ENCODE measurements at places on chromosomes 3 and 15.
A peak's percentile ranks its signal among the peaks of the same experiment; 100 is the strongest.

DNA sequence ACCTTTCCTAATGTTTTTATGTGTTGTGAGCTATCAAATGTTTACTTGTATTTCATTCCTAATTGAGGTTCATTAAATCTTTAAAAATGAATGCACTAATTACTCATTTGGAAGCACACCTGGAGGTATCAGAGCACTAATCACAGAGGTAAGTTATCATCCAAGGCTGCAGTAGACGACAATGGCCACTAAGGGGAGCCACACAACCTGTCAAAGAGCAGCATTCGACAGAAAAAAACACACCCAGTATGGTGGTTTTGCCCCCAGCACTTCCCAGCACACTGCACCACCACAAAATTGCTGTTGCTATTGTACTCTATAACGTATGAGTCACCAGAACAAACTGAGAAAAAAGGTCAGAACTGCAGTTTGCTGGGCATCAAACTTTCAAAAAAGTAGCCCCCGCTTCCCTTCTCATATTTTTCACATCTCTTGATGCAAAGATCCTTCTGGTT is 205.9 kb upstream of the IGF1R start:
- DNase-seq = peak; percentile 88

DNA sequence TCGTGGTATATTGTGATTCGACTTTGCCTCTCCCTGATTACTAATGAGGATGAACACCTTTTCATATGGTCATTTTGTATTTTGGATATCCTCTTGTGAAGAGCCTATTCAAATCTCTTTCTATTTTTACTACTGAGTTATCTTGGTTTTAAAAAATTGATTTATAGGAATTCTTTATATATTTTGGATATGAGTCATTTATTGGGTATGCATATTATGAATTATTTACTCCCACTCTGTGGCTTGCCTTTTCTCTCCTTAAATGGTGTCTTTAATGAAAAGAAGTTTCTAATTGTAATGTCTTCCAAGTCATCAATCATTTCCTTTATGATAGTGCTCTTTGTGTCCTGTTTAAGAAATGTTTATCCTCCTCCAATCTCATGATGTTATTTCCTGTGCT is 191.5 kb upstream of the DPH6 start:
- DNase-seq = peak; percentile 36

DNA sequence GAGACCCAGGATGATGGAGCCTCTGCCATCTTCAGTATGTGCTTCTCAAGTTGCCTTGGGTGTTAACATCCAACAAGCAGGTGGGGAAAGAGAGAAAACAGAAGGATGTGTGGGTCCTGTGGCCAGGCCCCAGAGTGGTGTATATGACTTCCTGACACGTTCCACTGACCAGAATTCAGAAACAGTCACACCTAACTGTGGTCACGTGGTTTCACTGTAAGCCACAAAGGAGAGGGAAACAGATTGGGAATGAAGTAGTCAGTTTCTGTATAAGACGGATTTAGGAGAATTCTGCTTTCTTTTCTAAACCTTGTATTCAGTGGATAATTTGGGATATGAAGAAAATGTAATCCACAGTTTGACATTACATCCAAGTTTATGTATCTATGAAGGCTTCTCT is 454.1 kb upstream of the IL12A start:
- no peak for DNase-seq

DNA sequence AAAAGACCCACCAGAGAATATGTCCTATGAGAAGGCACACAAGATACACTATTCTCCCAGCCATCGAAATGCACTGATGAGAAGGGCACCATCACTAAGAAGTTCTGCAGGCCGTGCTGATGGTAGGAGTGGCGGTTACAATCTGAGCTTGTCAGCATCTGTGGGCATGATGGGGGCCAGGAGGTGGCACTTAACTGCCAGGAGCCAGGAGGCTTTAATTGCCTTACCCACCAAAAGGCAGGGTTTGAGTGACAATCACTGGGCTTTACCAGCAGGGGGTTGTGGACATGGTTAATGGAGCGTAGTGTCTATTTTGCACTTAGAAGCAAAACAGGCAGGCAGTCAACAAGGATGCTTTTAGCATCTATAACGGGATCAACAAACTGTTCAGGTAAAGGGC is 16.0 kb upstream of the SQOR start:
- no peak for DNase-seq

GRCh38 chr3:100407977-100408532 is 6.7 kb downstream of the LNP1 start:
- no peak for DNase-seq

GRCh38 chr3:25043177-25043576 is 384.9 kb upstream of the RARB start:
- peak; percentile 16 for DNase-seq

DNA sequence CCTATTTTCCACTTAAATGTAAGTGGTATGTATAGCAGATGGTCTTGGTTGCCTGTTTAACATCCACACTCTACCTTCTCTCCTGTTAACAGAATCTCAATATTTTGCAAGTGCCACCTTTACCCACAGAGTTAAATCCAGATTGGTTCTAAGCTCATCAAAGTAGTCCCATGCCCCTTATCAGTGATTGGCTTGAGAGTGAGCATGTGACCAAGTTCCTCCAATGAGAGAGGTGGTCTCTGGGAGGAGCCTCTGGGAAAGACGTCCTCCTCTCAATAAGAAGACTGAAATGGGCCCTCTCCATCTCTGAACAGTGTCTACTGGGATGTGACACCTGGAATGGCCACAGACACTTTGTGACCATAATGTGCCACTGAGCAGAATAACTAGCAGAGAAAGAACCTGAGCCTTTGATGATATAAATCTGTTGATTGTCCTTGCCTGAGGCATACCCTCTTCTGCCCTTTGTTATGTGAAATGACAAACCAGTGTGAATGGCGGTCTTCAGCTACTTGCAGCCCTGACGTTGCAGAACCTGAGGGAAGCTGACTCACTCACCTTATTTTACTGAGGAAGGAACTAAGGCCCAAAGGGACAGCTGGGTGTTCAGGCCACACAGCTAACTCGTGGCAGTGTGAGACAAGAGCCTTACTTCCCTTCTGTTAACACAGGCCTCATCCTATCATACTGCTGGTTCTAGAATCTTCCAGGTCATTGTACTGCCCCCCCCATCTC is 42.4 kb upstream of the LARS2 start:
- no peak for DNase-seq

DNA sequence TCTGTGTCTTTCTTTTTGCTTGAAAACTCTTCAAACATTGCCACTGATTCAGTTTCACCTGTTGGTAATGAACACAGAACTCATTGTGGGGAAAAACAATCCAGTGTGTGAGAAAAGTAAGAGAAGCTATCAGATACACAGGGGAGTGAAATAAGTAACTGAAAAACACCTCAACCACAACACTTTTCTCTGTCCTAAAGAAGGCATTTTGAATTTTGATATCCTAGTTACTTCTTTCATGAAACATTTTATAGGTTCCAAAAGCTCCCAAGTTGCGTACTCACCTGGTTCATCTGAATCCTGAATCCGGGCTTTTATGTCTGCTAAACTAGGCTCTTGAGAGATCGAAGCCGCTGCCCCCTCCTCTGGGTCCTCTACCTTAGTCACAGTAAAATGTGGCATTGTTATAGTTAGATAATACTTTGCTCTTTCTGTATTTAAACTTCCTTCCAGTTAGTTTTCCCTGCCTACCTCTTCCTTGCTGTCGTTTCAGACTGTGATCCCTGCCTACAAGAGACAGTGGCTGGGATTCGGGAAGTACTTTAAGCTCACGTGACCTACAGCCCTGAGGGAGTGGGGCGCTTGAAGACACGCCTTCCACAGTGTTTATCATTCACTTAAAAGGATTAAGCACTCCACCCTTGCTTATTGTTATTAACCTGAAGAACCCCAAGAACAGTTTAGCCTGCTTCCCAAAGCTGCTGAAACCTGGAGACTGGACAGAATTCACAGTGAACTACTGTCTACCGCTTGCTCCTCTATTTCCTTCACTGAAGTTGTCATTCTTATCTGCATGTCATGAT is 19.1 kb downstream of the SLC12A6 start:
- peak; percentile 74 for DNase-seq

- peak; percentile 79 for DNase-seq
These were observed 135.7 kb upstream of the IL12A start for GRCh38 chr3:159852821-159853505.

GRCh38 chr3:81744366-81744765 is 17.1 kb downstream of the GBE1 start:
- DNase-seq = peak; percentile 88

GRCh38 chr3:195163719-195164572 is 107.0 kb downstream of the XXYLT1 start:
- DNase-seq = no peak

- no peak for DNase-seq
These were observed 59.4 kb upstream of the TRPM1 start for GRCh38 chr15:31160740-31161495.

DNA sequence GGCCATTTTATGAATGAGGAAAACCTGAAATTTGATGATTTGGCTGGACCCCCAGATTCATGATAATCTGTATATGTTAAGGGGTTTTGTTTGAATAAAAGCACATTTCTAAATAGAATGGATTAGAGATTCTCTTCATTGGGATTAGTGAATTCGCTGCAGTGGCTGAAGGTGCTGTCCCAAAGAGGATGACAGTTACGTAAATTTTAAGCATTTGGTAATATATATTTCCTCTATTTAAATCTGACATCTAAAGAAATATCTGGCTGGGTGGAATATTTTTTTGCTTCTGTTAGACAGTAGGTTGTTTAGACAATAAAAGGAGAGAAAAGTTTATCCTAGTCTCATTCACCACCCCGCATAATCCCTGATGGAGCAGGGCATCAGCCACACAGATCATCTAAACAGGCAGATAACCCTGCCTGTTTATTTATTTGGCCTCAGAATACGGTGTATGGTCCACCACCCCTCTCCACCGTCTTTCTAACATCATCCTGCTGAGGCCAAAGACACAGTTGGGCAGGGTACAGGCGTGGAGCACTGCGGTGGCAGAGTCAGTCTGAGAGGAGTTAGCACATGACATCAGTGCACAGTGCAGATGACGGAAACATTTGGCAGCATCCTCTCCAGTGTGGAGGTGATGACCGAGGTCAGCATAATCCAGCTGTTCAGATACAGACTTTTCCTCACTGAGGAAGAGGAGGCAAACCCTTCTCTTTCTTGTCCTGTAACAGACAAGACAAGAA is 20.4 kb upstream of the NFKBIZ start:
- peak; percentile 76 for DNase-seq

- DNase-seq = peak; percentile 5
These were observed 329.2 kb downstream of the GRM7 start for GRCh38 chr3:7190095-7190494.

DNA sequence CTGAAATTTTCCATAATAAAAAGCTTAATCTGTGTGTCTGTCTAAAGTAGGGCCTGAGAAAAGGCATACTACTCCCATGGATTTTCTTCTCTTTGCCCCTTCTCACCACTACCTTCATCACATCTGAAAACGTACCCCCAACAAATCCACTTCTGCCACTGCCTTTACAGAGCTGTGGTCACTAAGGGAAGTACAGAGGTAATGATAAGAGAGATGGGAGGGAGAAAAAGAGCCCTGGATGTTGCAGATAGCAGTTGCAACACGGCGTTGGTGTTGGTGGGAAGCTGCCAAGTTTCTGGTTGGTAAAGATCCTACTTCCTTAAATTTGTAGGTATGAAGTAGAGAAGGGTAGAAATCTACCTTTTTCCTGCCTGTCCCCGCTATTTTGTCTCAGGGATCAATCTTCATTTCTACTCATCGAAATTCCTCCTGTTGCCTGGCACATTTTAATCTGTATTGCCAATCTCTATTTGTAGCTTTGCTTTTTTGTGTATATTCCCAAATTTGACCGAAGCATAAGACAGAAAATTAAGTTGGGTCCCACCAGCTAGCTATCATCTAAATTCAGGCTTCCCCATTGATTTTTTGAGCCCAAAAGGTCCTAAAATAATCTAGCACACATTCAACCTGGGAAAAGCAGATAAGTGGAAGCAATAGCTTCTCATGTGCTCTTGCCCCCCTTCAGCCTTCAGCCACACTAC is 102.9 kb downstream of the TFDP2 start:
- DNase-seq = no peak

DNA sequence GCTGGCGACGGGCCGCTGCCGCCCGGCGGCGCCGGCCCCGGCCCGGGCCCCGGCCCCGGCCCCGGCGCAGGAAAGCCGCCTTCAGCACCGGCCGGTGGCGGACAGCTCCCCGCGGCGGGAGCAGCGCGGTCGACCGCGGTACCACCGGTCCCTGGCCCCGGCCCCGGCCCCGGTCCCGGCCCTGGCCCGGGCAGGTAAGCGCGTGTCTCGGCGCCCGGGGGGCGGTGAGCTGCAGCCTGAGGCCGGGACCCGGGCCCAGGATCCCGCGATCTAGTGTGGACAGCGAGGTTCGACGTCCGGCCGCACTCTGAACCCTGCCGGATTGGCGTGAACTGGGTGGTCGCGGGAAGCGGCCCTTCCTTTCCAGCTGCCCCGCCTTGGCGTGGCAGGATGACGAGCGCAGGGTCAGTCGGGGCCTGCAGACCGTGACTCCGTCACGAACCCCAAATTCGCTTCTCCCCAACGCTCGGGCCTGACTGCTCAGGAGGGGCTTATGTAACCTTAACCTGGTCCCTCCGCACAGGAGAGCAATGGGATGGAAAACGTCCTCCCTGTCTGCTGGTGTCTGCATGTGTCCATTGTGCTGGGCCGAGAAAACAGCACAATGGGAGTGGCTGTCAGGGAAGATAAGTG is 472 bp downstream of the BSN start:
- DNase-seq = peak; percentile 48

GRCh38 chr15:31905054-31905453 is 125.3 kb upstream of the CHRNA7 start:
- DNase-seq = no peak

GRCh38 chr3:101703169-101703568 is 16.7 kb upstream of the RPL24 start:
- no peak for DNase-seq

DNA sequence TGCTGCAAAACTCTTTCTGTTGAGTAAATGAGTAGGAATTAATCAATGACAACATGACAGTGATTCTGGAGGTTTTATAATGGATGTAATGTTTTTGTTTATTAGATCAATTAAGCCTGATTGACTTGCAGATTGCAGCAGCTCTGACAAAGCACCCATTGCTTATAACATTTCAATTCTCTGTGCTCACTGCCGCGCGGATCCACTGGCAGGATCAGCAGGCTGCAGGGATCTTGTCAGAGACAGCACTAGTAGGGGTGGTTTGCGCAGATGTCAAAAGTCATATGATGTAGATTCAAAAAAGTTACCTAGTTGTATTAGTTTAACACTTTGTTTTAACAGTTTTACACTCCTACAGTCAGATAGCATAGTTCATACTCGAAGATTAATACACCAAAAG is 93.4 kb downstream of the MBNL1 start:
- DNase-seq = no peak

- DNase-seq = no peak
These were observed 600.5 kb downstream of the EDEM1 start for GRCh38 chr3:5787861-5788488.
